ENCODE measurements at places on chromosomes 2 and 18. TPM values are rescaled to one million over a fixed set of nuclear protein-coding genes. Genes with fewer than 3 reads are reported as not detected.

The CDKL4 gene
- polyA plus RNA-seq = not detected

The ST8SIA5 gene
- not detected for polyA plus RNA-seq

The GALNT13 gene
- not detected for polyA plus RNA-seq

The LRP1B gene
- polyA plus RNA-seq = not detected

The GKN2 gene
- not detected for polyA plus RNA-seq

The PID1 gene
- not detected for polyA plus RNA-seq

The IFIH1 gene
- 13.1 TPM for polyA plus RNA-seq

The ALPI gene
- polyA plus RNA-seq = not detected
